ENCODE measurements at places on chromosomes 5 and 9.

- DNase-seq: no peak
Observed at GRCh38 chr9:125932746-125933455, 185.7 kb downstream of the PBX3 start.

DNA sequence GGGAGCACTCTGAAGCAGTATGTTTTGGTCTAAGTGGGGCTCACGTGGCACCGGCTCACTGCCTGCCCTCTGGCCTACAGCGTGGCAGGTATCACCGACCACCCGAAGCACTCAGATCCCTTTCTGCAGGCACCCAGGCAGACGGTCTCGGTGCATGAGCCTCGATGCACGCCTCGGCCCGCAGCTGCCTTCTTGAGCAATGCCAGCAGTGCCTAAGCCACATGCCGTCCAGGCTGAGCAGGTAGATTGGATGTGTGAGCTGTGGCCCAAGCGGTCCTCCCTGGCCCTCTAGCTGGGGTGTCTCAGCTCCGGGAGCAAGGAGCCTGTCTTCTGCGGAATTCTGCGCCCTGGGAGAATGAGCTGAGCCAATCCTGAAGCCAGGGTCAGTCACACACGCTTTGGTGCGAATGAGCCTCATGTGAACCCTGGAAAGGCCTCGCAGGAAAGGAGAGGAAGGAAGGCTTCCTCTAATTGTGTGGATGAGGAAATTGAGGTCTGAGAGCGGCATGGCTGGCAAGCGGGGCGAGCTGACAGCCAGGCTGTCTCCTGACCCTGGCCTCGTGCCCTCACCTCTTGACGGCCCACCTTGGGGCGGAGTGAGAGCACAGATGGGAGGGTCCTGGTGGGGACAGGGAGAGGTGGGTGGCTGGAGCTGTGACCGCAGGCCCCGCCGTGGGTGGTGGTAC, 14.4 kb downstream of the RXRA start:
- DNase-seq: no peak

DNA sequence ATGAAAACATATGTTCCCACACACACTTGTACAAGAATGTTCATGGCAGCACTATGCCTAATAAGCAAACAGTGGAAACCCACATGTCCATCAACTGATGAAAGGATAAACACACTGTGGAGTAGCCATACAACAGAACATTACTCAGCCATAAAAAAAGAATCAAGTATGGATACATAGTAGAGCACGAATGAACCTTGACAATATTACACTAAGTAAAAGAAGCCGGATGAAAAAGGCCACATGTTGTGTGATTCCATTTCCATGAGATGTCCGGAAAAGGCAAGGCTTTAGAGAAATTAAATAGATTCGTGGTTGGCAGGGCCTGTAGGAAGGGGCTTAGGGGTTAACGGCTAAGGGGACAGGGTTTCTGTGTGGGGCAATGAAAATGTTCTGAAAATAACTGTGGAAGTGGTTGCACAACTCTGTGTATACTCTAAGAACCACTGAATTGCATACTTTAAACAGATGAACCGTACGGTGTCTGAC, 51.4 kb downstream of the COL23A1 start:
- no peak for DNase-seq

DNA sequence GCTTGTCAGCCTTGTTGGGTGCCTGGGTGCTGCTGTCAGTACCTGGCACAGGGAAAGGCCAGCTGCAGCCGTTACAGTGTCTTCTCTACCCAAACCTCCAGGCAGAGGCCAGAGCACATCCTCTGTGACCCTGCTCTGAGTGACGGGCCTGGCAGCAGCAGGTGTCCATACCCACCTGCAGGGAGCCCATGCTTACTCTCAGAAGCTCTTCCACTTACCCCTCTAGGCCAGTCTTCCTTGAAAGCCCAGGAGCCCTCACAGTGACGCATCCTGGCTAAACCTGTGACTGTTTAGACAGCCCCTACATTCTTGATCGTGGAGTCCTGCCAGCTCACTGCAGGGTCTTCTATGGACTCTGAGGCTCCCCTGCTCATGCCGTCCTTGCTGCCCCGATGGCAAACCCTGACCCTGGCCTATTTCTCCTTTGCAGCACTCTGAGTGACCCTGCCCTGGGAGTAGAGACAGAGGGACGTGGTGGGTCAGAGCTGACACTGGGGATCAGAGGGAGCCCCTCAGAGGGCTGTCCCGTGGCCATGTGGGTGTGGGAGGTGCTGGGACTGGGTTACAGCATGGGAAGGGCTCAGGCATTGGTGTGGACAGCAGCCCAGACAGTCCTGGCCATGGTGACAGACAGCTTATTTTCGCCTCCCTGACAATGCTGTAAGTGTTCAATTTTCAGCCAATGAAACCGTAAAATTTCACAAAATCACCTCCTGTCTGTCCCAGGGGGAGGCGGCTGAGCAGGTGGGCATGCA, 67.6 kb upstream of the RNF130 start:
- no peak for DNase-seq

DNA sequence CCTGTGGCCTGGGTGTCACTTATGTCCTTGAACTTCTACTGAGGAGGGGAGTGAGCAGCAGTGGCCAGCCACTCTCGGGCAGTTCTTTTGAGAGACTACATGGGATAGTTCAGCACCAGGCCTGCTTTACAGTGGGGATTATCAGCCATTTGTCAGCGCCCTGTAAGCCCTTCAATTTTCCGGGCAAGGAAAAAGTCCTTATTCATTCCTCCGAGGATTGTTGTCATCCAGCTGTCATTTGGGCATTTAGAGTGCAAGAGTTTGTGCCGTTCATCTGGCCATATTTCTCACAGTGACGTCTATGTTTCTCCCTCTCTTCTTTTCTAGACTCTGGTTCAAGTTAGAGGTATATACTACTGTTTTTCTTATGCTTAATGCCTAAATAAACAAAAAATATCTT, 172.8 kb downstream of the TLE4 start:
- no peak for DNase-seq

DNA sequence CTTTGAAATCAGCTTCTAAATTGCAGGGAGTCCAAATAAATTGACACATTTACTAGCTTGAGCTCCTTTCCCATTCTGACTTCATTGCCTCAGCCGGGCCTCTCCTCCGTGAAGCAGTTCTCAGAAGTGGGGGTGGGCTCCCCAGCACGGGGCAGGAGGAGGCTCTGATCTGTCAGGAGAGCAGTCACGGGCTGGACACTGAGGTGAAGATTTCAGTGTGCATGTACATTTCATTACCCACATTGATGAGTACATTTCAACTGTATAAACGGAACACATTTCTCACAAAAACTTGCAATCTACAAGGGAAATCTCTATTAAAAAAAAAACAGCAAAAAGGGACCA, 195.9 kb downstream of the SEMA6A start:
- DNase-seq: no peak

DNA sequence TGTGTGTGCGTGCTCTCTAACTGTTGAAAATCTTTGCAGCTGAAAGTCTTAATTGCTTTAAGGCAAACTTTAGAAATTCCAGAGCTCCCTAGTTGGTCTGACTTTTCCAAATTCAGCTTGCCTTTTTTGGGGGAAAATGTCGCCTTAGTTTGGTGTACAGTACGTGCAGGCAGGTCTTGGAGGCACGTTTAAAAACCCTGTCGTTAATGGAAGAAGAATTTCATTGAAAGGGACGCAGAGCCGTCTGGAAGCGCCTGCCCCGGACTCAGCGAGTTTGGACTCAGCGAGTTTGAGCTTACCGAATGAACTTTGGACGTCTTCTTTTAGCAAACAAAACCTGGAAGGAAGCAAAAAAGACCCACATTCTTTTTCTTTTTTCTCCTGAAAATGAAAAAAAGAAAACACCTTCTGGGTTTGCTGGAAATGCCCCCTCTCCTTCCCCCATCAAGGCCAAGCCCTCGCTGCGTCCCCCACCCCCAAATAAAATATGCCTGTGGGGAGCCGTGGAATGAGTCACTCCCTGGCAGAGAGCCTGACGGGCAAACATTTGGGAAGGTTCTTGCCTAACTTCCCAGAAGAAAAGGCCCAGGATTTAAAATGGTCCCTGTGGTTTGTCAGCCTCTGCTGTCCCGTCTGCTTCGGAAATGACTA, 1.5 kb downstream of the NEK6 start:
- DNase-seq: no peak

GRCh38 chr9:99782962-99783718, 38.5 kb upstream of the NR4A3 start:
- DNase-seq: no peak

- peak; percentile 83 for DNase-seq
Observed at GRCh38 chr9:131755541-131756198, 15.8 kb upstream of the RAPGEF1 start.

- peak; percentile 22 for DNase-seq
Observed at GRCh38 chr5:58871648-58872242, 288.9 kb downstream of the RAB3C start.

GRCh38 chr9:22002038-22002437, 7.1 kb downstream of the CDKN2B start:
- no peak for DNase-seq

GRCh38 chr9:126228781-126229444, 97.7 kb upstream of the MVB12B start:
- peak; percentile 44 for DNase-seq

DNA sequence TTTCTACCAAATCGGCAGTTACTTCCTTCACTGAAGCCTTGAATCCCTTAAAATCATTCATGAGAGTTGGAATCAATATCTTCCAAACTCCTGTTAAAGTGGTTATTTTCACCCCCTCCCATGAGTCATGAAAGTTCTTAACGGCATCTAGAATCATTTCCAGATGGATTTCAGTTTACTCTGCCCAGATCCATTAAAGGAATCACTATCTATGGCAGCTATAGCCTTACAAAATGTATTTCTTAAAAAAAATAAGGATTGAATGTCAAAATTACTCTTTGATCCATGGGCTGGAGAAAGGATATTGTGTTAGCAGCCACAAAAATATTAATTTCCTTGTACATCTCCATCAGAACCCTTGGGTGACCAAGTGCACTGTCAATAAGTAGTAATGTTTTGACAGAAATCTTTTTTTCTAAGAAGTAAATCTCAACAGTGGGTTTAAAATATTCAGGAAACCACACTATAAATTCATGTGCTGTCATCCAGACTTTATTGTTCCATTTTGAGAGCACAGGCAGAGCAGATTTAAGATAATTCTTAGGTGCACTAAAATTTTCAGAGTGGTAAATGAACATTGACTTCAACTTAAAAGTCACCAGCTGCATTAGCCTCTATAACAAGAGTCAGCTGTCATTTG, 767.7 kb downstream of the DTWD2 start:
- DNase-seq: no peak

- DNase-seq: no peak
Observed at GRCh38 chr5:61820836-61821235, 485.2 kb upstream of the KIF2A start.

GRCh38 chr5:163407034-163407655, 30.2 kb upstream of the CCNG1 start:
- no peak for DNase-seq

DNA sequence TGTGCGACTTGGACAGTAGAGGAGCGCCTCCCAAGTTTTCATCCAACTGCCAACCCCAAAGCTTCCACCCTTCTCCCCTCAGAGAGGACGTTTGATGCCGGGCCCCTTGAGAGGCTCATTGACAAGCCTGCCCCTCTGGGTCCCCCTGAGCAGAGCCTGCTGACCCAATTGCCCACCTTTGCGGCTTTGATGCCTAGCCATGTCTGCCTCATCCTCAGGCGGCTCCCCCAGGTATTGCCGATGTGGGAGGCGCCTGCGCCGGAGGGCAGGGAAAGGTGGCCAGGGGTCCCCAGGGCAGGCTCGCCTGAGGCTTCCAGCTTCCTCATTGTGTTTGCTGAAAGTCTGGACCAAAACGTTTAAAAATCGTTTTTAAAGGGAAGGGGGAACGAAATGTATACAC, 1.4 kb downstream of the ODF2 start:
- no peak for DNase-seq

GRCh38 chr5:36206913-36207312, 34.8 kb downstream of the NADK2 start:
- DNase-seq: no peak

- no peak for DNase-seq
Observed at GRCh38 chr5:145903113-145903512, 30.3 kb upstream of the GRXCR2 start.

DNA sequence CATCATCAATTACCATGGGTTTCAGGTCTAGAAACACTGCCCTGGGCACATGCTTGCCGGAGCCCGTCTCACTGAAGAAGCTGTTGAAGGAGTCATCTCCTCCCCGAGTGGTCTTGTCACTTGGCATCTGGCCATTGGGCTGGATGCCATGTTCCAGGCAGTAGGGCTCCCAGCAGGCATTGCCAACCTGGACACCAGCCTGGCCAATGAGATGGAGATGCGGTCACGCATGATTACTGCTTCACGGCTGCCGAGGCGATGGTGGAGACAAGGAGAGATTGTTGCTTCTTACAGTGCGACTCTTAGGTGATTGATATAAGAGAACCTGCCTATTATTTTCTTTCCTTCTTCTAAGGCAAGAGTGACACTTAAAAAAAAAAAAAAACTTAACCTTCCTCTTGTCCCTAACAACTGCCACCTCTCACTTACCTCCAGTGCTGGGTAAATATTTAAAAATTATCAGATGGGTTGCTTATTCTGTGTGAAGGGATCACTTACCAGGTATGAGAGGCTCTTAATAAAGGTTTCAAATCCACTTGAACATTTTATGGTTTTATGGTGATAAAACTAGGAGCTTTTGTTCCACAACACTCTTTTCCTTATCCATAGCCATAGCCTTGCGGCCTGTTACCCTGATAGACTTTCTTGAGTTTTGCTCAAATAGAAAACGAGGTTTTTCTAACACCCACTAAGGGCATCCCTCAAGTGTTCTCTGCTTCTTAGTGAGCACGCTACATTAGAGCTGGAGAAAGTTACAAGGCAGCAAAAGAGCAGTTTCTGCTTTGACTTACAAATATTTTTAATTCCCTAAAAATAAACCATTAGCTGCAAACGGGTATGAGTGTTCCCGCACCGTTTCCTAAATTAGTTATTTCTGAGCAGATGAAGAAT, 41.2 kb downstream of the NIM1K start:
- DNase-seq: no peak

GRCh38 chr5:125486634-125487033, 740.2 kb upstream of the ZNF608 start:
- DNase-seq: no peak

DNA sequence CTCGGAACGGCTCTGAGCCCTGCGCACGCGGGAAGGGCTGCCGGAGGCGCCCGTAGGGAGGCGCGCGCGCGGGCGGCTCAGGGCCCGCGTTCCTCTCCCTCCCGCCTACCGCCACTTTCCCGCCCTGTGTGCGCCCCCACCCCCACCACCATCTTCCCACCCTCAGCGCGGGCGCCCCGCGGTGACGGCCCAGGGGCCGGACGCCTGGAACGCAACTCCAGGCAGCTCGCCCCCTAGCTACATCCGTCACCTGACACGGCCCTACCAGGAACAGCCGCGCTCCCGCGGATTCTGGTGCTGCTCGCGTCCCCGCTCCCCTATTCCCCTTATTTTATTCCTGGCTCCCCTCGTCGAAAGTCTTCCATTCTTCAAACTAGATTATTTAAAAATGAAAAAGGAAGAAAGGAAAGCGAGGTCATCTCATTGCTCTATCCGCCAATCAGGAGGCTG, at the start of gene CDKN2B-AS1:
TSS of gene CDKN2B-AS1 (plus strand) at position 236 of the 450 bp plus-strand sequence.
- no peak for DNase-seq
